ENCODE measurements at places on chromosomes 2 and 18.

DNA sequence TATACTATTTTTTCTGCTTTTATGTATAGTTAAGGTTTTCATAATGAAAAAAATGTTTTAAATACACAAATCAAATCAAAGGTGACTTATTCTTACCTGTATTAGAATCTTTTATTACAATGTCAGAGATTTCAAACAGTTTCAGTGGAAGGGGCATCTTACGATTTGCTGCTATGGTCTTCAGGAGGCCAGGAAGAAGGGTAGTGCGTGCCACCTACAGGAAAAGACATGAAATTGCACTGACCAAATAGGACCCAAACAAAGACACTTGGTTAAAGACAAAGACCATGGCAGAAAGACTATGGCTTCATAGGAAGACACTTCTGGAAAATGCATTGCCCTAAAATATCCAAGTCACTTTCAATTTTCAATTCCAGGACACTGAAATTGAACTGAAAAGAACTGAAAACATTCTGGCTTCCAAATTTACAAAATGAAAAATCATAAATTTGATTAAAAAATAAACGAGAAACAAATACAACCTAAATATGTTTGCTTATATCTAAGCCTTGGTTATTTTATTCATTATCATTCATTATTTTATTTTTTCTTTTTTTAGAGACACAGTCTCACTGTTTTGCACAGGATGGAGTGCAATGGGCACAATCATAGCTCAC lies 42.1 kb downstream of the FARSB start:
- DNase-seq, result peak; percentile 48

DNA sequence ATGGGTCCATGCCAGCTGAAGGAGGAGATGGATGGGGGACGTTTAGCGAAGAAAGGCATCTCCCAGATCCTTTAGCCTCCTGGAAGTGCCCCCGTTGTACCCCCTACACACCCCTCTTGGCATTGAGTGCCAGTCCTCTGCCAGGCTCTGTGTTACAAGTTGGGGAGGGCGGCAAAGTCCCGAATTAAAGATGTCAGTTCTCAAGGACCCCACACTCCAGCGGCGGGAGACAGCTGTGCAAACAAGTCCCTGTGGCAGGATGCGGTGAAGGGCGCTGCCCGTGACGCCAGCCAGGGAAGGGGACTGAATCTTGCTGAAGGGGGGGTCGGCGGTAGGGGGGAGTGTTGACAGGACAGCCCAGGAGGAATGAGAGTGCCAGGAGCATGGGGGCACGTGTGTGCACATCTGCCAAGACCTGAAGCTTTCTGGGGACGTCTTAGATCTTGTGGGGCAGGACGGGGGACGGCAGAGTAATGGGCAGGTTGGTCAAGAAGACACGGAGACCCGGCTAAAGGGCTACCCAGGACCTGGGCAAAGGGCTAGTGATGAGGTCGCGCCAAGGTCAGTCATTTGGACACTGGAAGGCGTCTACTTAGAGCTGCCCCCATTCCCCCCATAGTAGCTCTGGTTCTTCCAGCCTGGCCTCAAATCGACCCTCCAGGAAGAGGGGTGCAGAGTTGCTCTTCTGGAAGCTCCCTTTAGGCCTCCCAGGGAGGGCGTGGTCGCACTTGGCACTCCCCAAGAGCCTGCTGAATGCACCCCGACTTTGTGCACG lies 2.8 kb upstream of the CTDSP1 start:
- DNase-seq, result peak; percentile 78

- DNase-seq, result no peak
Measured at GRCh38 chr2:226909836-226910235, 74.0 kb downstream of the RHBDD1 start.

GRCh38 chr2:58304843-58305242 lies 63.7 kb upstream of the FANCL start:
- no peak for DNase-seq

DNA sequence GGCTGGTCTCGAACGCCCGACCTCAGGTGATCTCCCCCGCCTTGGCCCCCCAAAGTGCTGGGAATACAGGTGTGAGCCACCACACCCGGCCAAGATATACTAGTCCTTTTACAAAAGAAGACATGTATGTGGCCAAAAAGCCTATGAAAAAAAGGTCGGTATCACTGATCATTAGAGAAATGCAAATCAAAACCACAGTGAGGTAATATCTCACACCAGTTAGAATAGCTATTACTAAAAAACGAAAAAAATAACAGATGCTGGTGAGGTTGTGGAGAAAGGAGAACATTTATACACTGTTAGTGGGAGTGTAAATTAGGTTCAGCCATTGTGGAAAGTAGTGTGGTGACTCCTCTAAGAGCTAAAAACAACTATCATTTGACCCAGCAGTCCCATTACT lies 26.4 kb downstream of the KLHL23 start:
- no peak for DNase-seq

- no peak for DNase-seq
Measured at GRCh38 chr2:68774569-68775271, 40.1 kb downstream of the ARHGAP25 start.

GRCh38 chr2:213216461-213216860 lies 65.0 kb upstream of the IKZF2 start:
- DNase-seq, result no peak

GRCh38 chr2:104388296-104388695 lies 465.6 kb upstream of the POU3F3 start:
- DNase-seq, result no peak

- no peak for DNase-seq
Measured at GRCh38 chr2:111045771-111046444, 74.8 kb upstream of the BCL2L11 start.
